ENCODE measurements at places on chromosomes 2 and 18.

DNA sequence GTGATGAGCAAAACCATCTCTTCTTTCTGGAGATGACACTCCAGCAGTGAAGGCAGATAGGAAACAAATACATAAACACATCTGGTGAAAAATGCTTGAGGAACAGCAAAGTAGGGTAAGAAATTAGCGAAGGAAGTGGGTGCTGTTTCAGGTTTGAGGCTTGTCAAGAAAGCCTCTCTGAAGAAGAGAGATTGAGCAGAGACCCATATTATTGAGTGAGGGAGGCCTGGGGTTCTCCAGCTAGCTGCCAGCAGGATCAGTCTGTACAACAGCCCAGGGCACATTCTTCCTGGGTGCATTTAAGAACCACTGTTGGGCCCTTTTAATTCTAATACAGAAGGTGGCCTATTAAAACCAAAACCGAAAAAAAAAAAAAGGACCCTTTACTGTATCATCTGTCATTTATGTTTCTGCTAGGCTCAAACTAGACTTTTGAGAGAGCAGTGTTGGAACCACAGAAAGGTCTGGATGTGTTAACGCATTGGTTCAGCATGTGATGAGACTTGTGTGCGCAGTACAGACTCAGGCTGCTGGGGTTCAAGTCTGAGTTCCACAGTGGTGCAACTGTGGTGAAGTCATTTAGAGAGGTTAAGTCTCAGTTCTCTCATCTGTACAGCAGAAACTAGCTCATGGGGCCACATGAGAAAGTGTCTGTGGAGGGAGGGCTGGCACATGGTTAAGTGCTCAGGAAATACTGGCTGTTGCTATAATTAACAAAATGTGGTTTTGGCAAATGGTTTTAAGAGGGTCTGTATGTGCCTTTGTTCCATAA, 28.9 kb downstream of the MGAT5 start:
- DNase-seq: no peak

DNA sequence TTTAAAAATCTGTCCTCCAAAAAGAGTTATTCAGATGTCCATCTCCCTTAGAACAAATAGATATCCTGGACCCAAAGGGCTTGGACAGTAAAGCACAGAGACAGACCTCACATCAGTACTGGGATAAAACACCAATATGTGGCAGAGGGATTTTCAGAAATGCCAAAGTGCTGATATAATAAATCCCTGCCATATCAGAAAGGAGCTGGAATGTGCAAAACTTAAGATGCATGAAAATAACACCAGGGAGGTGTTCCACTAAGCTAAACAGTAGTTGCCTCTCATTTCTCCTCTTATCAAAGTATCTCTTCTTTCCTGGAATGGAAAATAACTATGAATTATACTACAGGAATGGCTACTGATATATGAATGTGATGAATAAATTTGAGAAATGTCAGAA, 13.2 kb downstream of the USP40 start:
- no peak for DNase-seq

GRCh38 chr2:236659758-236660150, 90.1 kb downstream of the ACKR3 start:
- peak; percentile 48 for DNase-seq

DNA sequence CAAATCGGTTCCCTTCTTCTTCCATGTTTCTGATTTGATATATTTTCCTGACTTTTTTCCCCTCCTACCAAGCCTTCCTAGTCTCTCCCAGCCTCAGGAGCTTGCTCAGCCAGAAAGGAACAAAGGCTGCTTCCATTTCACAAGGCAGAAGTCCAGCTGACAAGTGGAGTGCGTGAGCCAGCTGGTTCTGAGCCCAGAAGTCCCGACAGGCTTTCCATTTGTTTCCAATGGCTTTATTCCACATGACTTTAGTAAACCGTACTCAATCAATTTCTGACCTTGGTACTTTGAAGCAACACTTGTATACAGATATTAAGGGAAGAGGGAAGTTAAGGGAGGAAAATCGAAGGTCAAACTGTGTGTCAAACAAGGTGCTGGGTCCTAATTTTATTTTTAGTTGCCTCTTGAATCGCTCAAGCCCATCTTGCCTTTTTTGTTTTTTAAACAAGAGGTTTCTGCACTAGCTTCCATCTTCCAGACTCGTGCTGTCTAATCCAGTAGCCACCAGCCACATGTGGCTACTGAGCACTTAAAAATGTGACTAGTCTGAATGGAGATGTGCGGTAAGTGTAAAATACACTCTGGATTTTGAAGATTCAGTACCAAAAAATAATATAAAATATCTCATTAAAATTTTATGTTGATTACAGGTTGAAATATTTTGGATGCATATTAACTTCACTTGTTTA, 36.2 kb downstream of the WIPF1 start:
- DNase-seq: peak; percentile 89

DNA sequence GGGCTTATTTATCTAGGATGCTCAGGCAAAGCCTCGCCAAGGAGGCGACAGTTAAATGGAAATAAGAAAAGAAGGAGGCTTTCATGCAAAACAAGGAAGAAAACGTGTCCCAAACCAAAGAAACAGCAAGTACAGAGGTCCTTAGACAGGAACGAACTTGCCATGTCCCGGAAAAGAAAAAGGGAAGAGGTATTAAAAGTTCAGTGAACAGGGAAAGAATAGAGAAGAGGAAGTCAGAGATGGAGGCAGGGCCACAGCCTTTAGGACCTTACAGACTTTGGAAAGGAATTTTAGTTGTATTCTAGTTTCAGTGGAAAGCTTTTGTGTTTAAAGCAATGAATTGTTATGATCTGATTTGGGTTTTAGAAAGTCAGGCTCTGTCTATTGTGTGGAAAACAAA, 22.1 kb downstream of the IKZF2 start:
- no peak for DNase-seq

GRCh38 chr2:191675807-191676721, 1.9 kb upstream of the NABP1 start:
- no peak for DNase-seq

DNA sequence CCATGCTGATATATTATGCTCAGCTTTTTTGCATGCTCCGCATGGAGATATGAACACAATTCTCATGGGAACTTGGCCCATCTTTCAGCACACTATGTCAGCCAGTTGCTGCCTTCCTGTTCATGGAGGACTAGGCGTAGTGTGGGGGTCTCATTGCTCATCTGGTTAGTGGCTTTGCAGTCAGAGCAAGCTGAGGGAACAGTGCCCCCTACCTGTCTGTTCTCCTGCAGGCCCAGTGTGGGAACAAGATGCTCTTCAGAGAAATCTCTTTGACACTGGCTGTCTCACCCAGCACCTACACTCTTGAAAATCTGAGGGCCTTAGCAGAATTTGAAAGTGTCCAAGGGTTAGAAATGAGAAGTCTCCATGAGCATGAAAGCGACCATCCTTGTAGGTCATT, 47.1 kb downstream of the SPTBN1 start:
- no peak for DNase-seq

DNA sequence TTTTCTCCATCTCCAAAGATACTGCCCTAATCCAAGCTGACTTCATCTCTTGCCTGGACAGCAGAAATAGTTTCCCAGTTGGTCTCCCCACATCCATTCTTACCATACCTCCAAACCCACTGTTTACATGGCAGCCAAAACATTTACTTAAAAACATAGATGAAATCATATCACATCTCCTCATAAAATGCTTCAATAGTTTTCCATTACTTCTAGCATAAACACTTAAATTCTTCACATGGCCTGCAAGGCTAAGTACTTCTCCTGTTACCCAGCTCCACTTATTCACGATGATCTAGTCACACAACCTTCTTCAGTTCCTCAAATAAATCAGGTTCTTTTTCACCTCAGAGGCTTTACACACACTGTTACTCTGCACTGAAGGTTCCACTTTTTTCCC, 185.8 kb upstream of the ACVR2A start:
- DNase-seq: no peak

- DNase-seq: no peak
Observed at GRCh38 chr2:238811759-238812158, 36.1 kb upstream of the TWIST2 start.

GRCh38 chr18:13452388-13452811, 233.8 kb downstream of the LDLRAD4 start:
- DNase-seq: peak; percentile 71

DNA sequence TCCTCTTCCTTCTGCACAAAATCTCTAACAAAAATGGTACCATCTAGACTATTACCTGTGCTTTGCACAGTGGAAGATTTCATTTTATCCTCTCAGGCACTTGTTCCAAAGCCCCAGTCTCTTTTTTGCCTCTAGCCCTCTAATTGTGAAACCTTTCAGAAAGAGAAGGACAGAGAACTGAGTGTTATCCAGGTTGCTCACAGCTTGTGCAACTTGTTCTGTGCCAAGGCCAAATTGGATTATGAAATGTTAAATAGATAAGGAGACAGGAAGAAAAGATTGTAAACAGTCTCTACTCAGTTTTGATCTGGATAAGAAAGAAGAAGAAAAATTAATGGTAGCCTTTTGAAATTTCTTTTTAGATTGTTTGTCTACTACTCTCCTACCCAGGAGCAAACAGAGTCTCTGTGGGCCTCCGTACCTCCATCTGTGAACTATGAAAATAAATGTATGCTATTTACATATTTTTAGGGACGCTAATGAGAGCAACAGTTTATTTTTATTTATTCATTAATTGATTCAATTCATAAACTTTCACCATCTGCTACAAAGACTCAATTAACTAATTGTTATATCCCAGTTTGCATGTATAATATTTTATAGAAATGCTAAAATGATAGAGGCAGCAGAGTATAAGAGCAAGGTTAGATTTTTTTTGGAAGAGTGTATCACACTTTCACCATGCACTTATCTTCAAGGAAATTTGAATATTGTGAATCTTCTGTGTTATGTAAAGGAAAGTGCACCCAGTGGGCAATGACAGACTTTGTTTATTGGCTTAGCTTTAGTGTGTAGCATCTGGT, 339.0 kb upstream of the ETAA1 start:
- no peak for DNase-seq

DNA sequence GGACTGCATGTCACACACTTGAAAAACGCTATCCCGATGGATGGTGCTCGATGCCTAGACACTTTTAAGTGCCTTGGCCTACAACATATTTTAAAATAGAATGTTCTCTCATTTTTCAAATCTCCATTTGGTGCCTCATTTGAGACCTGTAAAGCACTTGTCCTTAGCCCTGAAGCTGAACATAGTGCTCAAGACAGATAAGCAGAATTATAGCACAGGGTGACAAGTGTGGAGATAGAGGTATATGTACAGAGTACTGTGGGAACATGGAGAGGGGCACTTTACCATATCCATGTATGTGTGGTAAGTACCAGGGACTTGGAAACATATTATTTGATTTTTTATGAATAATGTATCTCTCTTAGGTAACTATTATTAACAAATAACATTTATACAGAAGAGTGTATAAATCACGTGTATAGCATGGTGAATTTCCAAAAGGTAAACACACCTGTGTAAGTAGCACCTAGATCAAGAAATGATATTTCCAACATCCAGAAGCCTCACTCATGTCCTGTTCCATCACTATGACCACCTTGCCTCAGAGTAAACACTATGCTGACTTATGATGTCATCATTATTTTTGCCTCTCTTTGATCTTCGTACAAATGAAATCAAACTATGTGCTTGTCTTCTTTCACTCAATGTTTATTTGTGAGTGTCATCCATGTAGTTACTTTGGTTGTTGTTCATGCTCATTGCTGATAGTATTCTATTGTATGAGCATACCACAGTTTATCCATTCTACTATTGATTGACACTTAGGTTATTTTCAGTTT, 103.6 kb downstream of the BABAM2 start:
- DNase-seq: no peak

DNA sequence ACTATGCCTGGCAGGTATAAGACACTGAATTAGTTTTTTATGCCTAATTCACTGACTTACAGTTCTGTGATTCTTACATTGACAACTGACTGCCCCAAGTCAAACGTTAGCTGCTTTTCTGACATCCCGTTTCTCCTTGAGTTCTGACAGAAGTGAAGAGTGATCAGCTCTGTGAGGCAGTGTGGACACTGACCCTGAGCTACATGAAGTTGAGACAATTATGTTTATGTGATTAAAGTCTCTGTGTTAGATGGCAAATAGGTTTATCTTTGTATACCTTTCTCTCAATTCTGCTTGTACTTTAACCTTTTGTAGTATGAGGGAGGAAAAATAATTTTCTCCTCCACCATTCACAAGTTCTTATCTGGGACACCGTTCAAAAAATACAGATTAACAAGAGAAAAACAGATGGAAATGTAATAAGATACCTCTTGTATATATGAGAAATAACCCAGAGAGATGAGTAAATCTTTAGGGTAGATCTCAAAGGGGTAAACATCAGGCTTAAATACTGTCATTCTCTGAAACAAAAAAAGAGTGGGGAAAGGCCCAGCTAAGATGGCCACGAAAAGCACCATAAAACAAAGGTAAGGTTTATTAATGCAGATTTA, 85.4 kb upstream of the B3GNT2 start:
- DNase-seq: no peak

GRCh38 chr2:45283764-45284620, 274.7 kb upstream of the SIX2 start:
- DNase-seq: peak; percentile 79

- no peak for DNase-seq
Observed at GRCh38 chr2:239724194-239724849, 300.8 kb downstream of the NDUFA10 start.

DNA sequence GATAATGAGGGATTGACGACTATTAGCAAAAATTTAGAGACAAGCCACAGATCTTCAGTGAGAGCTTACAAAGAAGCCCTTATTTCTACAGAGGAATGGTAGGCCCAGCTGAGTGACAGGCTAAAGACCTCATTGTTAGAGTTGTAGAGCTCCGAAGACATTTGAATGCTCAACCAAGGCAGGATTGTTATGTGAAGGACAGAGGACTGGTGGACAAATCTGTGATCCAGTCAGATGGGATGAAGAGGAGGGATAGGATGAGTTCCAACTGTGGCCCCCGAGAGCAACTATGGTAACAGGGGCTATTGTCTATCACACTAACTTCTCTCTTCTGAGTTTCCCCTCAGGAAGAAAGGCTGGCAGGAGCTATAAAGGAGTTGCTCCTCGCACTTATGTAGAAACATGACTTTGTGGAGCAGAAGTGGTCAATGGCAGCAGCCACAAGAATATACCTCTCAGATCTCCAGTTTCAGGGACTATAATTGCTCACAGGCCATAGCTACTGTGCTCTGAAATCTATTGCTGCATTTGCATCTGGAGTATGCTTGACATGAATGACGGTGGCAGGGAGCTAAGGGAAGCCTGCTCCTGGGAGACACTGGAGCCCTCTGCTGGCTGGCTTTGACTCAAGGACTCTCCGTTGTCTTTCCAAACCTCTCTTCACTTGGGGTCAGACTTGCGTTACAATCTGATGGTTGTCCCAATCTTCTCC, 50.3 kb upstream of the GREB1L start:
- DNase-seq: peak; percentile 43

DNA sequence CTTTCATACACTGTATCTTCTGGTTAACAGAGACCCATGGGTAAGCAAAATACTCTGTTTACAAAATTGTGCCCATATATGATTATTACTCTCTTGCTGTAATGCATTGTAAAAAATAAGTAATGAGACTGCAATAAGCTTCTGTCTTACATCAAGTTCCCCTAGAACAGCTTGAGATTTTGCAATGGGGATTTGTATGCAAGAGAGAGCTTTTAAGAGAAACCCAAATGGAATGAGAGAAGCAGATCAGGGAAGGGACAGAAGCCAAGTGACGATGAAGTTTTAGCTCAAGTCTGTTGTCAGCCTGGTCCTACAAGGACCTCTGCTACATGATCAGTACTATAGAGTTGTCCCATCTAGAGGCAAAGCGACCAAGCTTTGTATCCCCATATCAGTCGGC, 218.1 kb upstream of the VWC2L start:
- no peak for DNase-seq

- DNase-seq: no peak
Observed at GRCh38 chr18:3612315-3612714, 162.3 kb downstream of the TGIF1 start.

Measured in stromal cell of bone marrow (primary cell).